Activated CD4-positive, alpha-beta T cell treated with anti-CD3 and anti-CD28 coated beads for 36 hours (primary cell): ENCODE measurements at places on chromosomes 13 and 19. TPM values are rescaled to one million over a fixed set of nuclear protein-coding genes. Genes with fewer than 3 reads are reported as not detected.
A peak's percentile ranks its signal among the peaks of the same experiment; 100 is the strongest.

DNA sequence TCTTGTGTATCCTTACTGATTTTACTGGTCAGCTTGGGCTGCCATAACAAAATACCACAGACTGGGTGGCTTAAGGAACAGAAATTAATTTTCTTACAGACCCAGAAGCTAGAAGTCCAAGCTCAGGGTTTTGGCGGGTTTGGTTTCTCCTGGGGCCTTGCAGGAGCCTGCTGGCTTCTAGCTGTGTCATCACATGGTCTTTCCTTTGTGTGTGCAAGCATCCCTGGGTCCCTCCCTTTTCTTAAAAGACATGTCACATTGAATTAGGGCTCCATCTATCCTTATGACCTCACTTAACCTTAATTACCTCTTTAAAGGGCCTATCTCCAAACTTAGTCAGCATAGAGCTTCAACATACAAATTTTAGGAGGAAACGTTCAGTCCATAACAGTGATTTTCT lies 23.4 kb downstream of the UBAC2 start:
- DNase-seq: no peak

- no peak for DNase-seq
Measured at GRCh38 chr19:14715841-14716240, 26.0 kb downstream of the ZNF333 start.

- no peak for DNase-seq
Measured at GRCh38 chr13:106488686-106489085, 46.8 kb downstream of the EFNB2 start.

- DNase-seq: no peak
Measured at GRCh38 chr13:44425041-44425814, 51.6 kb downstream of the SERP2 start.

DNA sequence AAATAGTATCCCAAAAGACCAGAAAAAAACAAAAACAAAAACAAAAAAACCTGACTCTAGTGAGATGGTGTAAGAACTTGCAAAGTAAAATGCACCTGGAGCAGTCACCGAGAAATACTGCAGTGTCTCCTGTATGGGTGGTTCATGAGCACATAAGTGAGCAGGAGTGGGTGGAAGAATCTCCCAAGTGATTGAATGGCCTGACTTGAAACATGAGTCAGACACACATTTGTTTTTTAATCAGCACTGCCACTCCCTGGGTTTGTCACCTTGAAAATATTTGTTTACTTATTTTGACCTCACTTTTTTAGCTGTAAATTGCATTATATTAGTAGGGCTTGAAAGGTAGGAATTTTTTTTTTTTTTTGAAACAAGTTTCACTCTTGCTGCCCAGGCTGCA lies 2.0 kb downstream of the ZNF431 start:
- peak; percentile 11 for DNase-seq

- DNase-seq: no peak
Measured at GRCh38 chr19:19657397-19657783, 6.1 kb downstream of the ATP13A1 start.

DNA sequence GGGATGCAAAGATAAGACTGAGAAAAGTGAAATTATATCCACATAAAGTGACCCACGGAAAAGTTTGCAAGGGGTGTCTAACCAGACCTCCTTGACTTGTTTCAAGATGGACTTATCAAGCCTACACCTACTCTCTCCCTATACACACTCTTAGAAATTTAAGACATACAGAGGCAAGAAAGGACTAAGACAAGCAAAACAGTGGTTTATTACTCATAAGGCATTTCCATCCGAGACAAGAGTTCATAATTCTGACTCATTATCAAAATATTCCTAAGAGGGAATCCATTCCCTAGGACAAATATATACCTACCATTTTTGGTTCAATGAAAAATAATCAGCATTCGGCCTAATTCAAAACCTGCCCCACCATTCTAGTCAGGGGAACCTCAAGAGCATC lies 232.6 kb upstream of the GPC6 start:
- no peak for DNase-seq

- DNase-seq: peak; percentile 76
Measured at GRCh38 chr19:49441210-49441959, at the start of gene SLC17A7. TSS of gene SLC17A7 (minus strand) at chr19:49441527. CDS start at chr19:49441379, 148 bp downstream.

DNA sequence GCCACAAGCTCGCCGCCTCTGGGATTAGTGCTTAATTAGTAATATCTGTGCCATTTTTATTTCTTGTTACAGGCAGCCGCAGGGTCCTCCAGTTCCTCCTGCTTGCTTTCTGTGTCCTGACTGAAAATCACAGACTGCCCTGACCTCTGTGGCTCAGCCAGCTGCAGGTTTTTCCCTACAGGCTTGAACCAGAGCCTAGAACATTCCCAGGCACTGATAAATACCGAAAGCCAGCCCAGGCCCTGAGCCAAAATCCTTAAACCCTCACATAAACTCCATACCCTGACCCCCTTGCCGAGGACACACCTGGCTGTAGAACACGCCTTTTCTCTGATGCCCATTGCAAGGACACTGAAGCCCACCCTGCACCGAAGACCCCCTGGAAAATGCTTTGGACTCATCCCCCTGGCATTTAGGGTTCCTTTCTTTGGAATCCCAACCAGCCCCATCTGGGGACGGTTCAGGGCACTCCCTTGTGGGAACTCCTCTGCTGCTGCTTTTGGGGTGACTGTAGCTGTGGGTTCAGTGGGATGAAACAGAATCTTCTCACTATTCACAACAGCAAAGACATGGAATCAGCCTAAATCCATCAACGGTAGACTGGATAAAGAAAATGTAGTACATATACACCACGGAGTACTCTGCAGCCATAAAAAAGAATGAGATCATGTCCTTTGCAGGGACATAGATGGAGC lies 15.5 kb downstream of the DPP9 start:
- no peak for DNase-seq

GRCh38 chr13:99426426-99426825 lies 74.8 kb upstream of the TM9SF2 start:
- DNase-seq: peak; percentile 40

GRCh38 chr13:73825143-73825542 lies 309.1 kb downstream of the KLF12 start:
- no peak for DNase-seq

- DNase-seq: peak; percentile 4
Measured at GRCh38 chr13:85586422-85586831, 212.8 kb downstream of the SLITRK6 start.

DNA sequence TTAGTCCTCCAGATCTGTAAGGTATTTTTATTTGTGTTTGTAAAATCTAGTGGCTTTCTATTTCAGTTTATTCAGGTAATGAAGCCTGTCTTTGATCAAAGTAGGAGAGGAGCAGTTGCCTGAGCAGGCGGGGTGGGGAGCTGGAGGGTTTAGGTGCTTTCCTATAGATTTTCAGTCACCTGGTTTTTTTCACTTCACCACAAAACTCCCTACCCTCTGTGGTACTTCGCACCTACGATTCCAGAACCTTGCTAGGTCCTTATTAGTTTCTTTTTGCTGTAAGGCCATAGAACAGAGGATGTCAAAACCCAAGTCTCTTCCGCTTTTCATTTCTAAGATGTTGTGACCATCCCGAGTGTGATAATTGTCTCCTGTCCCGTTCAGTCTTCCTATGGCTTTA lies 26.6 kb downstream of the SLAIN1 start:
- DNase-seq: peak; percentile 18

DNA sequence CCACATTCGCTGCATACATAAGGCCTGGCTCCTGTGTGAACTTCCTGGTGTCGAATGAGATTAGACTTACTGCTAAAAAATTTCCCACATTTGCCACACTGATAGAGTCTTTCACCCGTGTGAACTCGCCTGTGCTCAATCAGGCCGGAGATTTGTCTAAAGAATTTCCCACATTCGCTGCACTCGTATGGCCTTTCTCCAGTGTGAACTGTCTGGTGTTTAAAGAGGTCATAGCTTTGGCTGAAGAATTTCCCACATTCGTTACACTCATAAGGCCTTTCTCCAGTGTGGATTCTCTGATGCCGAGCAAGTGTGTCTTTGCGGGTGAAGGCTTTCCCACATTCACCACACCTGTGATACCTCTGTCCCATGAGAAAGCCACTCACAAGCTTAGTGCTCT lies 6.5 kb downstream of the ZNF671 start:
- no peak for DNase-seq

GRCh38 chr13:85383291-85383690 lies 415.9 kb downstream of the SLITRK6 start:
- no peak for DNase-seq

DNA sequence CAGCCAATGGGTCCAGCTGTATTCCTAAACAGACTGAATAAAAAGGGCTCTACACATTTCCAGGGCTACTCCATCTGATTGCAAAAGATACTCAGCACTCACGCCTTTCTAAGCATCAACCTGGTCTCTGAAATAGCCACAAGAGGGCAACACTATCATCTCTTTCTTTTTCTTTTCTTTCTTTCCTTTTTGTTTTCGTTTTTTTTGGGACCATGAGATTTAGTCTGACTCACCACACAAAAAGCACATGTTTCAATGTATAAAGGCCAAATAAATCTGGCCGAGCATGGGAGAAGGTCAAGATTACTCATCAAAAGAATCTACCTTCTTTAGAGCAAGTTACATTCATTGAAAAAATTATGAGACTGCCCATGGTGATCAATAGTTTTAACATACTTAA lies 805.6 kb upstream of the ARGLU1 start:
- no peak for DNase-seq

DNA sequence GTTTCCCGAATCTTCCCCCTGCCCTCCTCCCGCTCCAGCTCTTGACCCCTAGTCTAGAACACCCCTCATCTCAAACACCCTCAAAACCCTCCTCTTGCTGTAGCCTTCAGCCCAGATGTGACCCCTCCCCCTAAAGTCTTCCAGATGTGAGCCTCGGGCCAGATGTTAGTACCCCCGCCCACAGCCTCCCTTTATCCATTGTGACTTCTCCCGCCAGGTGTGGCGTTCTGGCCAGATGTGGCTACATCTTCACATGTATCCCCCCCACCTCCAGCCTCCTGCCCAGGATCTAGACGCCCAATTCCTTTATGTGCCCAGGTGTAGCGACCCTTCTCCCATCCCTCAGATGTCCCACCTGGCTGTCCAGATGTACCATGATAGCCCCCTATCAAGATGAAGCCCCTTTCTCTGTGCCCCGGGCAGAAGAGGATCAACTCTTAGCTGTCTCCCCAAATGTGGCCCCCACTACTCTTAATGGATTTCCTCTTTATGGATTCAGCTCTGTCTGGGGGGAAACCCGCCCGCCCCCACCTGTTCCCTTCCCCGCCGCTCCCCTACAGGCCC lies 517 bp upstream of the LTBP4 start:
- DNase-seq: no peak

- no peak for DNase-seq
Measured at GRCh38 chr13:74084375-74084935, 49.7 kb downstream of the KLF12 start.

GRCh38 chr13:33076001-33076992 lies 60.1 kb downstream of the KL start:
- no peak for DNase-seq

GRCh38 chr13:97856304-97856675 lies 97.2 kb upstream of the IPO5 start:
- no peak for DNase-seq

DNA sequence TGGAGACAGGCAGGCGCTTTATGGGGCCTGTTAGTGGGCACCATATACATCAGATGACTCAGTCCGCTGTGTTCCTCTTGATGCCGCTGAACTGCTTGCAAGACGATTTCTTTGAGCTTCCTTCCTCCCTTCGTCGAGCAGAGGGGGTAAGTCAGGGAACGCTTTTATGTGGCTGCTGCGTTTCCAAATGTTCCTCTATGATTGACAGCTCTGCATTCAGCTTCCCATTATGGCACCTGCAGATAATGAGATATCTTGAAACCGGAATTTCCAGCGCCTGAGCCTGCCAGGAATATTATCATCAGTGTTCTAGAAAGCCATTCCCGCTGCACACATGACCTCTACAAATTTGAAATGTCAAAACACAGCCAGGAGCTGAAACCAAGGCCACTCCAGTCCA lies 257.0 kb downstream of the TSHZ3 start:
- no peak for DNase-seq

DNA sequence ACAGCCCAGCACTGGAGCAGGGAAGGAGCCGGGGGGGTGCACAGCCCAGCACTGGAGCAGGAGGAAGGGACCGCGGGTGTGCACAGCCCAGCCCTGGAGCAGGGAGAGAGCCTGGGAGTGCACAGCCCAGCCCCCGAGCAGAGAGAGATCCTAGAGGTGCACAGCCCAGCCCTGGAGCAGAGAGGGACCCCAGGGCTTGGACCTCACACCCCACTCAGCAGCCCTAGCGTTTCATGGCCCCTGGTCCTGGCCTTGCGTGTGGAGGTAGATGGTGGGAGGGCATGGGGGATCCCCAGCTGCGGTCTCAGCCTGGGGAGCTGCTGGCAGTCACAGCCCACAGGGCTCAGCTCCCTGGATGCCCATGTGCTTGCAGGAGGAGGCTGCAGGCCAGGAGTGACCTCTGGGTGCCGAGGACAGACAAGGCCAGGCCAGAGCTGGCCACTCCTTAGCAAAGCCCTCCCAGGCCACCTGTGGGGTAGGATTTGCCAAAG lies 25.1 kb downstream of the GAS6 start:
- DNase-seq: no peak

DNA sequence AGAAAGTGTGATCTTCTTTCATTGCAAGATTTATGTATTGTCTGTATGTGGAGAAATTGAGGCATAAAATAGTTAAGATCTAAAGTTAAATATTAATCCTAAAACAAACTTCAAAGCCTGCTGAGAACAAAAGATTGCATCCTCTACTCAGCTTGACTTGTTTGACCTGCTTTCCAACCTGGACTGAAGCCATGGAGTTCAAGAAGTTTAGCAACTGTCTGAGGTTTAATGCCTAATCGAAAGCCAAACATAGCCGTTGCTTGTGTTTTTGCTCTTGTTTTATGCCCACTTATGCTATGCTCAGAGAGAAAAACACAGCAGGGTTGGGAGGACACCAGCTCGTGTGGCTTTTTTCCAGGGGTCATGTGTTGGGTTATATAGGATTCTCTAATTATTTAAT lies 135.6 kb downstream of the NUFIP1 start:
- DNase-seq: no peak

GRCh38 chr19:3123956-3124355 lies 11.9 kb upstream of the GNA15 start:
- DNase-seq: no peak

- no peak for DNase-seq
Measured at GRCh38 chr13:85616275-85616674, 182.9 kb downstream of the SLITRK6 start.

DNA sequence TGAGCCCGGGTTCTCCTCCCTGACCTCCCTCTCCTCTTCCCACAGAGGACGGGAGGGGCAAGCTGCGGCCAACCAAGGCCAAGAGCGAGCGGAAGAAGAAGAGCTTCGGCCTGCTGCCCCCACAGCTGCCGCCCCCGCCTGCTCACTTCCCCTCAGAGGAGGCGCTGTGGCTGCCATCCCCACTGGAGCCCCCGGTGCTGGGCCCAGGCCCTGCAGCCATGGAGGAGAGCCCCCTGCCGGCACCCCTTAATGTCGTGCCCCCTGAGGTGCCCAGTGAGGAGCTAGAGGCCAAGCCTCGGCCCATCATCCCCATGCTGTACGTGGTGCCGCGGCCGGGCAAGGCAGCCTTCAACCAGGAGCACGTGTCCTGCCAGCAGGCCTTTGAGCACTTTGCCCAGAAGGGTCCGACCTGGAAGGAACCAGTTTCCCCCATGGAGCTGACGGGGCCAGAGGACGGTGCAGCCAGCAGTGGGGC lies 162.2 kb downstream of the KDM4B start:
- peak; percentile 31 for DNase-seq

GRCh38 chr13:113577881-113578435 lies 6.6 kb upstream of the TFDP1 start:
- DNase-seq: no peak

DENND1C gene
- 56.3 TPM for total RNA-seq

THAP8 gene
- 3.4 TPM for total RNA-seq

CFAP97D2 gene
- not detected for total RNA-seq

KLK12 gene
- total RNA-seq: not detected

ADPRHL1 gene
- total RNA-seq: 0.25 TPM

ZNF665 gene
- 6.5 TPM for total RNA-seq

IL27RA gene
- 52.0 TPM for total RNA-seq

TLE6 gene
- 3.5 TPM for total RNA-seq
